Stimulated activated CD4-positive, alpha-beta T cell treated with anti-CD3 and anti-CD28 coated beads, TNF-alpha, amount 100 ng/mL, for 48 hours (primary cell): ENCODE measurements at places on chromosomes 5 and 9.

DNA sequence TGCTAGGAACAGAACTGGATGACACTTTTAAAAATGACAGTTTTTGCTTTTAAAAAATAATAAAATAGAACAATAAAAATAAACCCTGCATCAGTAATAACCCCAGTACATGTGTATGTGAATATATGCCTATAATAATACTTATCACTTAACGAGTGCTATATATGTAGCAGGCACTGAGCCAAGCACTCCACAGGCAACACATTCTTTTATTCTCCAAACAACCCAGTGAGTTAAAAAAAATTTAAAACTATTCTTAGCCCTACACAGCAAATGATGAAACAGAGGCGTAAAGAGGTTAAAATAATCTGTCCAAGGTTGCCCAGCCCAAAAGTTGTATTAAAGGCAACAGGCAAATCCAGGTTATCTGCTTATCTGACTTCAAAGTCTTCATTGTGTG lies 124.5 kb upstream of the SMIM23 start:
- no peak for DNase-seq

DNA sequence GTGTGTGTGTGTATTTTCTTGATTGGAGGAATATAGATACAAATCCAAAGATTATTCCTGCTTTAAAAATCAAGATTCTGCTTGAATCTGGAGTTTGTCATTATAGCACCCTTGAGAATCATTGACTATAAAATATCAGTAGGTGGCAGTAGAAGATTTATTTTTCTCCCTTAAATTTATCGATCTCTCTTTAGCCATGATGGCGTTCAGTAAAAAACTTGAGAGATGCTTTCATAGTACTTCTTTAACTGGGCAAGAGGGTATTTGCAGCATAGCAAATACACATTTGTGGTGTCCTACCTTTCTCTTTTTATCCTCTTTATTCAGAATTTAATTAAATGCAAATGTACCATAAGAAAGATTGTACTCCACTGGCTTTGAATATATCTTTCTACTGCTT lies 307.7 kb downstream of the ADGRV1 start:
- DNase-seq = no peak

- DNase-seq = no peak
These were observed 2.5 kb downstream of the IL33 start for GRCh38 chr9:6218099-6218502.

DNA sequence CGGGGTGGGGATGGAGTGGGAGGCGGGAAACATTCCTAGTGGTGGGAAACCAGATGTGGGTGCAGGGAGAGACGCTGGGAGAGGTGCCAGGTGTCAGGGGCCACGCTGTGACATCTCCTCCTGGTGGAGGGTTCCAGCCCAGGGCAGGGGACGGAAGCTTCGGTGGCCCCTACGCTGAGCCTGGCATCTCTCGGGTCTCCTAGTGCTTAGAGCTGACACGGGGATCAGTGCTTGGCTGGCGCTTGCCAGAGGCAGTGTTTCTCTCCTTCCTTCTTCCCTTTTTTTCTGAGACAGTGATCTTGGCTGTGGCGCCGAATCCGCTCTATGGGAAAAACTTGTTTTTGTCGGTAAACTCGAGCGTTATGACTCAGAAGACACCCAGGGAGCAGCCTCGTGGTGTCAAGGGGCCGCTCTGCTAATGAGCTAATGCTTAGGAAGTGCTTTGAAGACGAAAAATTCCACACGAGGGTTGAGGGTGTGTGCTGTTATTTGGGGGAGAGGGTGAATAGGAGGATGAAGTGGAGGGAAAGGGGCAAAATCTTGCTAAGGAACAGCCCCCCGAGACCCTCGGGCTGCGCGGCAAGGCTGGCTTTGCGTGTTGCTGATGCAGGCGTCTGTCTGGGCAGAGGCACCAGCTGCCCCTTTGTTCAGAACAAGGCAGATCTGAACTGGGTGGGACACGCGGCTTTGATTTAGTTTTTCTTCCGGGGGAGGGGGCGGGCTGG lies 20.4 kb upstream of the IER5L start:
- no peak for DNase-seq

DNA sequence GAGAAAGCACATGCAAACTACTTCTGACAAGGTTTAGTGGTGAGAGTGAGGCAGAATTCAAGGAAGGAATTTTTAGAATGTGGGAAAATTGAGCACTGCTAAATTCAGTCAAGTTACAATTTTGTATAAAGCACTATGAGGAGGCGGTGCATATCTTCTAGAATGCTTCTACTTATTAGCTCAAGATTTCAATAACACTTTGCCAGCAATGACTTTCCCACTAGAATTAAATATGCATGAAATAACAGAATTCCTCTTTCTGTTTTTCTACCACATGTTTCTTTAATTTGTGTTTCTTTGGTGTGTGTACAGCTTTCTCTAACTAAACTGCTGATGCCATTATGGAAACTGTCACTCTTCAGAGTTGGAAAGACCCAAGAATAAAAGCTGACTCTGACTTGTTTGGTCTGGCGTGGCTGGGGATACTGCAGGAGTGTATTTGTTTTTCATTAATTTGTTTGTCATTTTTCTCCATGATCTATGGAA lies 163.5 kb downstream of the ARSB start:
- no peak for DNase-seq

- no peak for DNase-seq
These were observed 15.3 kb upstream of the MED10 start for GRCh38 chr5:6393596-6394194.

DNA sequence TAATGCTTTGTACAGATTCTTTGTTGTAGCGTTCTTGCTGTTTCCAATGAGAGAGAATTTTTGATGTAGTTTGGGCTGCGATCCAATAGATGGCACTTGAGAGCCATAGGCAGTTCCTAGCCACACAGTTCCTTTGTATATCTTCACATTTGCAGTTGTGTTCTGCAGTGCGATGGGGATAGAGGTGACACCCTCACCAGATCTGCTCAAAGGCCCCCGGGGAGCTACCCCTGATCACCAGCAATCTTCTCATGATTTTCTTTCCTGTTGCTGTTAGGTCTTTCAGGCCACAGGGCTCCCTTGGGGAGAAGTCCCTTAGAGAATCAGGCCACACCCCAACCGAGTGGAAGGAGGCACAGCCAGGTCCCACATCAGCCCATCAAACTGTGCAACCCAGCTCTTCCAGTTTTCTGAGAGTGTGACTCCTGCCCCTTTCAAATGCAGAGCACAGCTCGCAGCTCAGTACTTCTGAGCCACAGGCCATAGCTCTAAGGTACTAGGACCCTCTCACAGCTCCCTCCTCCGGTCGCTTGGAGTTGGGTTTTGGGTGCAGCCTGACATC lies 353.7 kb downstream of the SLCO4C1 start:
- DNase-seq = no peak

- peak; percentile 17 for DNase-seq
These were observed 16.7 kb upstream of the KIF27 start for GRCh38 chr9:83937861-83938455.

GRCh38 chr9:123266655-123267399 lies 1.6 kb downstream of the STRBP start:
- DNase-seq = no peak

- no peak for DNase-seq
These were observed 194.2 kb upstream of the HAPLN1 start for GRCh38 chr5:83914662-83915418.
